ENCODE measurements at places on chromosomes 6 and 20.

GRCh38 chr6:29975561-29975907 is 33.2 kb downstream of the HLA-A start:
- DNase-seq, result no peak

DNA sequence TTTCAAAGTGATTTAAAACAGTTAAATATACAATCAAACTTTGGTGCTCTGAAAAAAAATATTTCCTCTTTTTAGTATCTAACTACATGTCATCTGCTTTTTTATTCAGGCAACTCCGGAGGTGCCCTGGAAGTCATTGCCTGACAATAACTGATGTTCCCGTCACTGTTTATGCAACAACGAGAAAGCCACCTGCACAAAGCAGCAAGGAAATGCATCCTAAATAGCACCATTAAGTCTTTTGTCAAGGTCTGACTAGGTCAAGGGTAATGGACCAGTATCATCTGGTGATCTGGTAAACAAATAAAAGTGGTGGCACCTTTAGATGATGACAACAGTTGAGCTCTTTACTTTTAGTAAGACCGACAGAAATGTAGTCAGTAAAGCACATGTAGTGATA is 13.2 kb downstream of the FAM229B start:
- DNase-seq, result no peak

DNA sequence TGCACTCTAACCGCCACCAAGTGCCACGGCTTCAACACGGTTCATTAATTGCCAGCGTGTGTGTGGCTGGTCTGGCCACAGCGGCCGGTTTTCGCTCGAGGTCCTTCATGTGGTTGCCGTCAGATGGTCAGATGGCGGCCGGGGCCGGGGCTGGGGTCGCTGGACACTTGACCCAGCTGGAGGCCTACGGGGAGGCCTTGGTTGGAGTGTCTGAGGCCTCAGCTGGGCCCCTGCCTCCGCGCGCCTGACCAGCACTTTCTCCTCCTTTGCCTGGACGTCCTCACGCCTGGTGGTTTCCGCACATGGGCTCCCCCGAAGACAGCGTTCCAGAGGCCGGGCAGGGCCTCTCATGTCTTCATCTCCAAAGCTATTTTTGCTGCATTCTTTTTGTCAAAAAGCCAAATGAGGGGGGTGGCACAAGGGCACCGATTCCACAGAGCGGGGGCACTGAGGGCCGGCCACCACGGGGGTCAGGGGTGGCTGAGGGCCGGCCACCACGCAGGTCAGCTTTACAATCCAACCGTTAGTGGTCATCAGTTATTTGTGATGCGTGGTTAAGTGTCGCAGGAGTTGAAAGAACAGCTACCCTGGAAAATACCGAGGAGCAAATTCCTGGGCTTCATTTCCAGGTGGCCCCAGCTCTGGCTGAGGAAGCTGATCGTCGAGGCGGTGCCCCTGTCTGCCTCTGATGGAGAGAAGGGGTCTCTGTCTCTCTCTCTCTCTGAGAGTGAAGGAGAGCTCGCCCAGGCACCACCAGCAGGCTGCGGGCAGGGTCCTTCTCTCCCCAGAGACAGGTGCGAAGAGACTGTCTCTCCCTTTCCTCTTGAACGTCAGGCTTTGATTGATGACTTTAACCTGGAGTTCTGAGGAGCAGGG is 50.5 kb upstream of the FRMD1 start:
- DNase-seq, result no peak

DNA sequence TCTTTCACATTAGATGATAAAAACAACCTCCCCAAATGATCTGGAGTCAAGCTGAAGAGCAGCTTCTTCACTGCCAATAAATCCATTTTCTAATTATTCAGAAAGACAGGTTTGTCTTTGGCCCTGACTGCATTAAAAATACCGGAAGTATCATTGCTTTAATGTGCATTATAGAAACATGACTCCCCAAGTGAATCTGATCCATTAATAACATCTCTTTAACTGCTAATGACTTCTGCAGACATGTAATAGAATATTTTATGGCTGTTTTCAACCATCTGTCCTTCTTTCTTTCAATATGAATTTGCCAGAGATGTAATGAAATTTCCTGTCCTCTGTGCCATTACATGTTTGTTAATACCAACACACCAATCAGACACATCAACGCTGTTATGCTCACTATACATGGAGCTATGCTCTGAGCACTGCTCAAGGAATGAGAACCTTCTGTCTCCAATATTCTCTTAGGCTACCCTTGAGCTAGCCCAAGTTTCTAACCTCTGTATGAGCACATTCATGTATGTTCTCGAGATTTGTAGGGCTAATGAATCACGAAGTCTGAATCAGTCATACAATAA is 87.8 kb downstream of the LYRM4 start:
- DNase-seq, result no peak

- DNase-seq, result no peak
Measured at GRCh38 chr6:151179321-151179720, 60.4 kb upstream of the AKAP12 start.

All from activated T-cell treated with anti-CD3 and anti-CD28 coated beads, Interleukin-2, amount 50 U/mL, for 72 hours (primary cell).